Activated CD4-positive, CD25-positive, alpha-beta regulatory T cell treated with anti-CD3 and anti-CD28 coated beads, Interleukin-2, amount 50 U/mL, for 16 hours (primary cell): ENCODE measurements at places on chromosomes 3 and 15.

- DNase-seq = no peak
Observed at GRCh38 chr15:95464509-95464908, 866.0 kb upstream of the NR2F2 start.

- no peak for DNase-seq
Observed at GRCh38 chr3:179265875-179266274, 15.0 kb upstream of the KCNMB3 start.

- no peak for DNase-seq
Observed at GRCh38 chr15:40437752-40438687, 2.7 kb upstream of the BAHD1 start.

DNA sequence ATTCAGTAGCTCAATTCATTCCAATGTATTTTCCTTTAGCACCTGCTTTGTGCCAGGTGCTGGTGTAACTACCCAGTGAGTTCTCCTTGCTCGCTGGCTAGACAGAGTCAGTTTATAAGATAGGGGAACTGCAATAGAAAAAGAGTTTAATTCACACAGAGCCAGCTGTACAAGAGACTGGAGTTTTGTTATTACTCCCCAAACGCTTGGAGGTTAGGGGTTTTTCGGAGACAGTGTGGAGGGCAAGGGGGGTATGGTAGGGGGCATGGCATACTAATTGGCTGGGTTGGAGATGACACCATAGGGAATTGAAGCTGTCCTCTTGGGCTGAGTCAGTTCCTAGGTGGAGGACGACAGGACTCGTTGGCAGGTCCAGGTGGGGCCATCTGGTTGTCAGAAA lies 5.4 kb upstream of the CFAP91 start:
- no peak for DNase-seq
